ENCODE measurements at places on chromosomes 13 and 19.
A peak's percentile ranks its signal among the peaks of the same experiment; 100 is the strongest.

DNA sequence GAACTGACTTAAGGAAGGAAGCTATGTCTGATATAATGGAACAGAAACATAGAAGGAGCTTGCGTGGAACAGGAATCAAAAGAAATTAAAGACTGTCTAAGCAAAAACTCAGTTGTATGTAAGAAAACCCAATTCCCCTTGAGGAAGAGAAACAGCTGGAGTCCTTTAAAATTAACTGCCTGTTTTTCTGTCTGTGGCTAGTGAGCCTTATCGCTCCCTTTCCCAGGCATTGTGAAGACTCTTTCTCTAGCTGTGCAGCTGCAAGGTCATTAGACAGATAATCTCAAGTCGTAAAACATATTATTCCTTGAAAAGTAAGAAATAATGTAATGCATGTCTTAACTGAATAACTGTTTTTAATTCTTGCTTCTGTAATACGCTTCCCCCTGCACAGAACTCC is 39.7 kb upstream of the IGSF23 start:
- DNase-seq = no peak

GRCh38 chr13:110993788-110994187 is 78.9 kb upstream of the ANKRD10 start:
- no peak for DNase-seq

- no peak for DNase-seq
These were observed 14.6 kb downstream of the NACC1 start for GRCh38 chr19:13132471-13133180.

DNA sequence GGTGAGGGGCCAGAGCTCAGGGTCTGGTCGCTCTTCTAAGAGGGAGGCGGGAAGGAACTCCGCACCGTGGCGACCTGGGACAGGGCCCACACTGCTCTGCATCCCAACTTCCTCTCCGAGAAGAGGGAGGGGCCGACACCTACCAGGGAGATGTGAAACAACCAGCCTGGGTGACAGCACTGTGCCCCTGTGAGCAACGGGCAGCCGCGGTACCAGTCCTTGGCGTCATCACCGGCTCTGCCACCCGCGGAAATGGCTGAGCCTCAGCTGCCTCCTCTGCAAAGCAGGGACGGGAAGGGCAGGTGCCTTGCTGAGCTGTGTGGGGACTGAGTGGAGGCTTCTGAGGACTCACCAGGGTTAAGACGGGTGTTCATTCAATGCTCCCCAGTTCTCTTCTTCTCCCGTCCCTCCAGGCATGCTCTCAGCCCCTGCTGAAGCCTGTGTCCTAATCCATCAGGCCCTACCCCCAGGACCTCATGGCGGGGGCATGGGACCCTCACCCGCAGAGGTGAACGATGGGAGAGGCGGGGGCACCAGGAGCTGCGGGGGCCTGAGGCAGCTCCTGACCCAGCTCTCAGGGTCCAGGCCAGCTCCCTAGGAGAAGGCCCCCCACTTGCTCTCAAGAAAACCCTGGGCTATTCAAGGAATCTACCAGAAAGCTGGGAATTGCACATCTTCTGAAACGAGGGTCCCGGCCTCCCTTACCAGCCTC is 9.3 kb downstream of the ZNF787 start:
- peak; percentile 80 for DNase-seq

DNA sequence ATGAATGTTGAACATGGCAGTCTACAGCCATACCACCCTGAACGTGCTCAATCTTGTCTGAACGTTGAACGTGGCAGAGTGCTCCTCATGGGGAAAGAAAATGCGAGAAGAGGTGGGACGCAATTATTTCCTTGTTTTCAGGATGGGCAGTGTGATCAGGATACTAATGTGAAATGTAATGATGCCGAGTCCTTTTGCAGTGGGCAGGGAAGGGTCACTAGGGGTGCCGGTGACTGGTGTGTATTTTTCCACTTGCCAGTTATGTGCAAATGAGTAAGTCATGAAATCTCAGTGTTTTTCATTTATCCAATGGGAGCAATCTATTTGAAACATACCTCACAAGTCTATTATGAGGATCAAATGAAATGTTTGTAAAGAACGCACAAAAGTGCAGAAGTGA is 84.8 kb downstream of the LNX2 start:
- no peak for DNase-seq

DNA sequence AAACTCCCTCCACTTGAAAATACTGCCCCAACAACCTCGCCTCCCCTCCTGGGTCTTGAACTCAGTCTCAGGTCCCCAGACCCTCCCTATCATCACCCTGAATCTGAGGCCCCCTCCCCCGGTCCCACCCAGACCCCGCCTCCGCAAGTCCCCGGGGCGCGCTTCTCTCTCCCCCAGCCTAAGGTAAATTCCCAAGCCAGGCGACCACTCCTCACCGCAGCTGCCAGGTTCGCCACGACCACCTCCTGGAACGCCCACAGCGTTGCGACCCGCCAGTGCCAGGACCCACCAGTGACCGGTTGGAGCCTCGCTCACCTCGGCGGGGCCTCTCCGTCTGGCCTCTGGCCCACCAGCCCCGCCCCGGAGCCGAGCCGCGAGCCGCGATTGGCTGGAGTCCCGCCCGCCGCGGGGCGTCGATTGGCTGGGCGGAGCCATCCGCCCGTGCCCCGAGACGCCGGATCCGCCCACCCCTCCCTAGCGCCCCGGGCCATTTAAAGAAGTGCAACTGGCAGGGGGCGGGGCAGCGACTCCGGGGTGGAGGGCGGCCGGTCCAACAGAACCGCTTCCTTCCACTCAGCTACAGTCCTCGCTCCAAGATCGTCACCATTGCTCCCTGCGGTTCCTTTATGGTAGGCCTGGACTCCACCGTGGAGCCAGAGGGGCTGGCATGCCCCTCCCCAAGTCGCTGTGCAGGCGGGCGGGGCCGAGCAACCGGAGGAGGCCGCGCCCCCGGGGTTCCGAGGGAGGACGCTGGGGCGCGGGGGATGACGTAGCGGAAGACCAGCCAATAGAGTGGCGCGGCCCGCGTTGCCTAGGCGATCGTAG is at the start of gene SERTAD3:
SERTAD3 (minus strand) TSS at position 336 of the 825 bp plus-strand sequence. CDS start 2,255 bp downstream, outside the sequence.
- DNase-seq = peak; percentile 99

DNA sequence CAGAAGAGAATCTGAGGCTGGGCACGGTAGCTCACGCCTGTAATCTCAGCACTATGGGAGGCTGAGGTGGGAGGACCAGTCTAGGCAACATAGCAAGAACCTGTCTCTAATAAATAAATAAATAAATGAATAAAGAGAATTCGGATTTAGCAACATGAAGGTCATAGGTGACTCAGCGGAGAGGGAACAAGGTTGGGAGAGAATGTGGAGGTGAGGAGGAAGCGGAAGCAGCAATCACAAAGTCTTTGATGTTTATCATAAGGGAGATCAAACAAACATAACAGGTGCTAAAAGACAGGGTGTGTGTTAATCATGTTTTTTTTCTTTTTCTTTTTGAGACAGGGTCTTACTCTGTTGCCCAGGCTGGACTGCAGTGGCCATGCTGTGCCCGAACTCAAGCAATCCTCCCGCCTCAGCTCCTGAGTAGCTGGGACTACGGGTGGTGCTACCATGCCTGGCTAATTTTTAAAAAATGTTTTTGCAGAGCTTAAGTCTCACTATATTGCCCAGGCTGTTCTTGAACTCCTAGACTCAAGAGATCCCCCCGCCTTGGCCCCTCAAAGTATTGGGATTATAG is 16.3 kb downstream of the PBX4 start:
- no peak for DNase-seq

DNA sequence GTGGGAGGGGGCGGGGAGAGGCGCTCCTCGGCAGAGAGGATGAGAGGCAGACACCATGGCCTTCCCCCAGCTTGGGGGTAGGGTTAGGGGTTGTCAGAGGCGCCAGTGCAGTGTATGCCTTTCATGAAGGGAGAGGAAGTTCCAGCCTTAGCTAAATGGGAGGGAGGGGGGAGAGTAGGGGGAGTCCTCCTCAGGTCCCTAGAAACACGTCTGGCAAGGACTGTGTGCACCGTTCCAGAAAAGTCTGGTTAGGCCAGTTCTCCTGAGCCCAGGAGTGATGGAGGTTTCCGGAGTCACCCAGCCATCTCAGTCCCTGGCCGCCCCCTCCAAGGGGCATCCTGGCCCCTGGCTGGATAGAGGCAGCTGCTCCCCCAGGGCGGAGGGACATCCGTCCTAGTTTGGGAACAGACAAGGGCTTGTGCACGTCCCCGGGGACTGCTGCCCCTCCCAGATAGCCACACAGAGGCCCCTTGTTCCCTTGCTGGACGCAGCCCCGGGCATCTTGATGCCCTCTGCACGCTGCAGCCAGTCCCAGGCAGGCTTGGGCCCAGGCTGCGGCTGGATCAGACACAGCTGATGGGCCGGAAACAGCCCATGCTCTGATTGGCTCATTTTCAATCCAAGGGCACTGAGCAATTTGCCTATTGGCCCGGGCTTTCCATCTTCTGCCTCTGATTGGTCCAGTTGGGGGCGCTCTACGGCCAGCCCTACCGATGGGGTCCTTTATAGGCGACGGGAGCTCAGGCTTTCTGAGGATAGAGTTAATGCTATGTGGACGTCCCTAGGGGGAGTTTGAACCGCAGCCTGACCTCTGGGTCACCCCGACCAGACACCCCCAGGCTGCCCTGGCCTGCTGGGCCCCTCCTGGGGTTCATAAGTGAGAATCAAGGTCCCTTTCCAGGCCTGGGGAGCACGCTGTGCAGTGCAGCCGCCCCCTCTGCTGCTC is 3.8 kb downstream of the S1PR2 start:
- peak; percentile 82 for DNase-seq

- no peak for DNase-seq
These were observed 311.3 kb downstream of the ATP8A2 start for GRCh38 chr13:25683056-25683455.

DNA sequence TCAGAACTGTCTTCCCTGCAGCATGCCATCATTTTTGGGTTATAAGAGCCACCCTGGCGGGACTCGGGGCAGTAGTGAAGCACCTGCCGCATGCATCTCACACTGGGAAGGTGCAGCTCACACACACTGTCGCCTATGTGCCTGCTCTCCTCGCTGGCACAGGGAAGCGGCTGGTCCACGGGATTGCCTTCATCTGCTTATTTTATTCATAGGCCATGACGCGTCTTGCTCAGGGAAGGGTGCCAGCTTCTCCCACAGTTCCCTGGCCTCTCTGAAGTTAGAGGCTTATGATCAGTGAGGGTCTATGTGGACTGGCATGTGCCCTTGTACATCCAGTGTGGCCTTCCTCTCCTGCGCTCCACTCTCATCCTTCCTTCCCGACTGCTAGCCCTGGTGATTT is 150.0 kb downstream of the KLF12 start:
- no peak for DNase-seq

DNA sequence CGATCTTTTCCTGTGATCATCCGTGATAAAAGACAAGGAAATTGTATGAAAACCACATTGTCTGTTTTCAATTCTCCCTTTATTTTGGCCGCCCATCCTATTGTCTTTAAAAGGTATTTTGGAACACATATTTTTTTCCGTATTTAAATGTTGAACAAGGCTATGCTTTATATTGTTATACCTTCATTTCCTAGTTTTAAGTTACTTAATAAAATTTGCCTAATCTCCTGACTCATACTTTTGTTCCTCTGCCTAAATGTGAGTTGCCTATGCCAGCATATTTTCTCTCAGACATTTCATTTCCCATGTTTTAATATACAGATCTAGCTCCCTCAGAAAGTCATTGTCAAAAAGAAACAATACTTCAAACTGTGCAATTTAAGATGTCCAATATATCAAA is 104.2 kb downstream of the SLITRK6 start:
- no peak for DNase-seq
